Stimulated activated naive CD4-positive, alpha-beta T cell (primary cell): ENCODE measurements at places on chromosomes 11 and 22.

GRCh38 chr11:111983187-111983986 lies 41.8 kb upstream of the DLAT start:
- DNase-seq = no peak

DNA sequence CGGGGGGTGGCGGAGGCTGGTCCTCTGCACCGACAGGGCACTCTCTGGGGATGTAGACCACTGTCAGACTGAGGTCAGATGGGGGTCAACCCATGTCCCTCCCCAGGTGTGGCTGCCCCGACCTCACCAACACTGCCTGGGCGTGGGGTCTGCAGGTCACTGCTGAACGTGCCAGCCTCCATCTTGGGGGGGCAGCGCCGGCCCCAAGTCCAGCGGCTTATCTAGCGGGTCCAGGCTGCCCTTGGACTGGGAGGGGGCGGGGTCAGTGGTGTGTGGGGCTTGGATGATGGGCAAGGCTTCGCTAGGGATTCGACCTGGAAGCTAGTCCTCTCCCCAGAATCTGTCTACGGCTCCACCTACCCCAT lies 178.2 kb downstream of the IGLL1 start:
- DNase-seq = no peak

GRCh38 chr11:13917904-13918303 lies 44.6 kb upstream of the SPON1 start:
- no peak for DNase-seq

DNA sequence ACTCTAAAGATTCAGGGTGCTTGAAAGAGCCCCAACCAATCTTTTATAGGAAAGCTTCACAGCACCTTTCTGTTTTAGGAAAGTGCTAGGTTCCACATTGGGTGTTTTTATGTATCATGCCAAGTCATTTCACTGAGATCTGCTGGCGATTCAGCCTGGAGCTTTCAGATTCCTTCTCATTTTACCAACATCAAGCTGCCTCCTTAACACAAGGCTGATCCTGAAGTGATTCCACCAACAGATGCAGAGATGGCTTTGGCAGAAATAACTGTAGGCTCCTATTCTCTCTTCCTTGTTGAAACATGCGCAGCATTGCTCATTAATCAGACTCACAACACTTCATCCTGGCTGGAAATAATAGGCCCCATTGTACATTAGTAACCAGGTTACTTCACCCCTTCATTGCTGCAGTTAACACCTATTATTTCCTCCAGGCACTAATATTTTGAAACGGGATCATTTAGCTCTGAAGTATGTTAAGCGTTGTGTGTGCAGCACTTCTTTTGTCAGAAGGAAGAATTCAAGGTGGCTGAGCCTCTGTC lies 89.0 kb downstream of the OPCML start:
- DNase-seq = no peak

GRCh38 chr11:88555829-88556202 lies 218.3 kb upstream of the CTSC start:
- DNase-seq = no peak

- DNase-seq = no peak
Measured at GRCh38 chr11:92128026-92128425, 96.6 kb upstream of the FAT3 start.

DNA sequence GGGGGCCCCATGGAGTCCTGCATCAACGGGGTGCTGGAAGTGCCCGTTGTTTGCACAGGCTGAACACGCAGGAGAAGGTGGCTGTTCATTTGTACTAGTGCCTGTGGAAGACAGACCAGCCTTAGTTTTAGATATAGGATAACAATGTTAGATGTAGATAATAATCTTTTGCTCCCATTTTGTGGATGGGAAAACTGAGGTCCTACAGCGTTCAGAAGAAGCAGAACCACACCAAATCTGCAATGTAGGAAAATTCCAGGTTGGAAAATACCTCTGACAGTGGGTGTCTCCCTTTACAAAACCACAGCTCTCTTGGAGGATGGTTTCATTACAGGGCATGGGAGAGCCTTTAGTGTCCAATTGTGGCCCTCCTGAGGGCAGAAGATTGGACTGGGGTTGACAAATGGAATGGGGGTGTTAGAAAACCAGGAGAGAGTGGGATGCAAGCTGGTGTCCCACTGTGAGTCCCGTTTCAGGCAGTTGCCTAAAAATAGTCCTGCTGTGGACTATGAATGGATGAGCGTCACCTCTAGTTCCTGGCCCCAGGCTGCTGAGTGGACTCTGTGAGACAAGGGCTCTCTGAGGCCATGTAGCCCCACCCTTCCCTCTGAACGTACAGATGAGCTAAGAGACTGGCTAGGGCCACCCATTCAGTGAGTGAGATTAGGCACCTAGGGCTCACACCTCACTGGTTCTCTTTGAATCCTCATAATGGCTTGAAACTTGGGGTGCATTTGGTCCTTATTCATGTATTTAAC lies 508.8 kb downstream of the MN1 start:
- no peak for DNase-seq

DNA sequence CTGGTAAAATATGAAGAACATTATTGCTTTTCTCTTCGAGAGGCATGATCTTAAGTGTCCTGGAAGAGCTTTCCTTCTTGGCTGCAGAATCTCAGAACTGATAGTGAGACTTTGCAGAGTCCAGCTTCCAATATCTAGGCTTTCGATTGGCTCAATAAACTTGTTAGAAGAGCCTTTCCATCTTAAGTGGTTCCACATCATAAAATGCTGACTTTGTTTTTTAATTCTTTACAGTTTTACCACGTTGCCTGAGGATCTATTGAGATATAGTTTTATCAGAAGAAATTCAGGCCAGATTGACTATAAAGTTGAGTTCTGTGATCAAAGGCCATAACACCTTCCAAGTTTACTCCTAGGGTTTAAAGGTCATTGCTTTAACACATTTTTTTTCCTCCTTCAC lies 15.6 kb upstream of the DNAJB7 start:
- DNase-seq = no peak
